ENCODE measurements at places on chromosomes 1 and 21. TPM values are rescaled to one million over a fixed set of nuclear protein-coding genes. Genes with fewer than 3 reads are reported as not detected.

DNA sequence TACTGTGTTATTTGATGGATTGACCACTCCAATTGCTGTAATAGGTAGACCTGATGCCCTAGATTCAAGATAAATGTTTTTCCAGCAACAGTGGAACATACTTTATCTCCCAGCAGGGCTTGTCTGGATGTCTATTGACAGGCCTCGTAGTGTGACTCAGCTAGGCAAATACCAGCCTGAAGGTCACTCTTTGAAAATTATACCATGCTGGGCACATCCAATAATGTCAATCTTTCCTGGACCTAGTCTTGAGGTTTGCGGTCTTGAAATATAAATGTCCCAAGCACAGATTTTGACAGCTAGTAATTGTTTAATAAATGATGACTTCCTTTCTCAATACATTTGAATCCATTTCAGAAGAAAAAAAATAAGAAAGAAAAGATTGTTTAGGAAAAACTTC, 1138.0 kb upstream of the TMPRSS15 start:
- no peaks in the 10 kb centered on the region for H3K27me3 ChIP-seq
- no peak for DNase-seq
- no peak overlapping the region for H3K4me3 ChIP-seq
- H3K36me3 ChIP-seq, result no peaks in the 10 kb centered on the region
- no peaks in the 10 kb centered on the region for H3K4me1 ChIP-seq

DNA sequence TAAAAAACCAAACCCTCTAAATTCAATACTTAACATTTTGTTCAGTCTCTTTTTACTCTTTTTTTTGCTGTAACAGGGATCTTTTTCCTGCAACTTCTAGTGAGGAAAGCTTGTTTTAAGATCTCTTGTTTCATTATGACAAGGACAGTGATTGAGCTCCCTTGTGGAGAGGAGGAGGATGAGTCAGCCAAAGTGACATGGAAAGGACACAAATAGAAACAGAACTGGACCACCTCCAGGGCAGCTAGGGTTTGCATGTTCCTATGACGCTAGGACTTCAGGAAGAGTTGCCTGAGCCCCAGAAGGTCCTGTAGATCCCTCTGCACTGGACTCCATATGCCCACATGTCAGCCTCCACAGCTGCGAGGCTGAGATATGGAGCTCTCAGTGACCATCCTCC, 212.6 kb upstream of the FAM78B start:
- no peaks in the 10 kb centered on the region for H3K4me1 ChIP-seq
- H3K27ac ChIP-seq, result no peak overlapping the region
- H3K36me3 ChIP-seq, result no peaks in the 10 kb centered on the region
- no peak overlapping the region for H3K4me3 ChIP-seq
- DNase-seq, result no peak

GABPA gene
- total RNA-seq, result 23.3 TPM

RAB7B gene
- 6.1 TPM for total RNA-seq

STX12 gene
- 34.6 TPM for total RNA-seq

S100A8 gene
- total RNA-seq, result 1,155 TPM

ZMYM4 gene
- 27.7 TPM for total RNA-seq

UTS2 gene
- total RNA-seq, result 5.4 TPM

Data from vagina (tissue), 2 donors.